Ascending aorta (tissue), 2 donors: ENCODE measurements at places on chromosomes 12 and 14.
A peak's percentile ranks its signal among the peaks of the same experiment; 100 is the strongest.

DNA sequence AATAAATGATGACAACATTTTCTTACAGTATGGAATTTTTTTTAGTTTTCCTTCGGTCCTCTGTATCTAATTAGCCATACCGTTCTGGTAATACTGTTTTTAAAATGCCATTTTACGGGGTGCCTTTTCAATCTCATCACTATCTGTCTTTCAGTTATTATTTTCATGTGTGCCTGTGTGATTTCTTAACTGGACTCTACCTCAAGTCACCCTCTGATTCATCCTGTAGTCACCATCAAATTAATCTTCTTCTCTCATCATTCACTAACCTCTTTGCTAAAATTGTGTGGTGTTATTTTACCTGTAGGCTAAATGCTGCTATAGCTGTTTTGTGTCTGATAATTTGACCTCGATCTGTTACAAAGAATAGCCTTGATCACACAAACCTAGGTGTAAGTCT lies 16.0 kb upstream of the CCT2 start:
- DNase-seq: no peak

- no peak for DNase-seq
Observed at GRCh38 chr12:75979181-75979580, 52.4 kb downstream of the PHLDA1 start.

- DNase-seq: no peak
Observed at GRCh38 chr12:10940389-10940788, 1.3 kb upstream of the TAS2R14 start.

DNA sequence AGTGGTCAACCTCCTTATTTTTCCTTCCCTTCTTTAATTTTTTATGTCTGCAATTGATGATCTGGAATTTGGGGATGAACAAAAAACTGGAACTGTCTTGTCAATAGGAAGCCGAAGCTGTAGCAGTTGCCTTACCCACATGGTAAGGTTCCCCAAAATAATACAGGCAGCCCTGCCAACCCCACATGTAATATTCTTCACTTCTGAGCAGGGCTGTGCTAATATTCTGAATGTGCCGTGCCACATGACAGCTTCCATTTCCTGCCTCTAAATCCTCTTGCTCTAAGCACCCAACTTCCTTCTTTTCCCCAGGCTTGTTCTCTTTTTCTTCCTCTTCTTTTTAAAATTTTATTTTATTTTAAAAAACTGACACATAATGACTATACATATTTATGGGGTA lies 39.6 kb downstream of the GPATCH2L start:
- no peak for DNase-seq

DNA sequence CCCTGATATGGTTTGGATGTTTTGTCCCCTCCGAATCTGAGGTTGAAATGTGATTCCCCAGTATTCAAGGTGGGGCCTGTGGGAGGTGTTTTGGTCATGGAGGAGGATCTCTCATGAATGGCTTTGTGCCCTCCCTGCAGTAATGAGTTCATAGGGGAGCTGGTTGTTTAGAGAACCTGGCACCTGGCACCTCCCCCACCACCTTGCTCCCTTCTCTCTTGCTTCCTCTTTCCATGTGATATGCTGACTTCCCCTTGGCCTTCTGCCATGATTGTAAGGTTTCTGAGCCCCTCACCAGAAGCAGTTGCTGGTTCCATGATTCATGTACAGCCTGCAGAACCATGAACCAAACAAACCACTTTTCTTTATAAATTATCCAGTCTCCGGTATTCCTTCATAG lies 32.6 kb downstream of the CD163L1 start:
- DNase-seq: no peak

DNA sequence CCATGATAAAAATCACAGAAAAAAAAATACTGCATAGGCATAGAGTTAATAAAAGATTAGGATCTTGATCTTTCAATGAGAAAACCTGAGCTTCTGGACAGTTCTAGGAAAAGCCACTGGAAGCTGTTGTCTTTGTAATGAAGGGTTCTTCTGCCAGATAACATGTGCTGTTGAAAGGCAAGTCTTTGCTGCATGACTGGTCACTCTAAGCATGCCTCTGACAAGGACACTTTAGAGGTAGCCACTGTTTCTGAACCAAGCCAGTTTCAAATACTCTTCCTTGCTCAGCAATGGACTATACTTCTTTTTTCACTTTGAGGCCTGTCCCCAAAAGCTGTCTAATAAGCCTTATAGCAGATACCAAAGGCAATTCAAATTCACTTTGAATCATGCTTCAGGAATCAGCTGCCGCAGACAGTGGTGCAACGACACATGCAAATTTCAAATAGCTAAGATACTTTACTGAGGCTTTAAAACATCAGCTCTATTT lies 70.2 kb downstream of the BTG1 start:
- DNase-seq: no peak

GRCh38 chr14:45198551-45198950 lies 54.5 kb downstream of the MIS18BP1 start:
- DNase-seq: no peak

DNA sequence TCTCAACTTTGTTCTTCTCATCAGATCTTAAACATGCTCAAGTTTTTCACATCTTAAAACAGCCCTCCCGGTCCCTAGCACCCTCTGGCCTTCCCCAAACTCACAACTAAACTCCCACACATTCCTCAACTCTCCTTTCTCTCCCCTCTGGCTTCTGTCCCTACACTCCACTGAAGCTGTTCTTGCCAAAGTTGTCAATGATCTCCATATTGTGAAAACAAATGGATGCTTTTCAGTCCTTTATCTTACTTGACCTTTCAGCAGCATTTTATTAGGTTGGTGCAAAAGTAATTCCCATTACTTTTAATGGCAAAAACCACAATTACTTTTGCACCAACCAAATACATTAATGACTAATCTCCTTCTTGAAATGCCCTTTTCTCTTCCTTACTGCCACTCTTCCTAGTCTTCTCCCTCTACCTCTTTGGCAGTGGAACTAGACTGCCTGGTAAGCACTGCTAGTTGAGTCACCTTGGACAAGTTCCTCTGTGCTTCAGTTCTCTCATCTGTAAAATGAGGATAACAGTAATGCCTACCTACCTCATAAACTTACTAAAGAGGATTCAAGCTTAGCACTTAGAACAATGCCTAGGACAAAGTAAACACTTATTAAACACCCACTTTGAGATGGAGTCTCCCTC lies 16.0 kb downstream of the CERS5 start:
- no peak for DNase-seq

DNA sequence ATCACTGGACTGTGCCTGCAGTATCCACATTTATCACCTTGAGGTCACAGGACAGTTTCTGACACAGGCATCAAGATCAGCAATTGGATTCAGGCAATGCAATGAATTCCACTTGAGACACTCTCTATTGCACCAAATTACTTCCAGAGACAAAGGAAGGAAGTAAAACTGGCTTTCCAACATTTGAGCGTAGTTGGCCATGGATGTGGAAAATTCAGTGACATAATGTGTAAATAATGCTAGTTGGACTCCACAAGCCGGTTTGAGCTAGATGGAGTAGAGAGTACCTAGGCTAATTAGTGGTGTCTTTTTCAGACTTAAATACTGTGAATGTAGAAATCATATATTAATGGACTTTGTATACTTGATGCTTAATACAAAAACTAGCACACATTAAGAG lies 168.3 kb upstream of the SYT1 start:
- DNase-seq: no peak

DNA sequence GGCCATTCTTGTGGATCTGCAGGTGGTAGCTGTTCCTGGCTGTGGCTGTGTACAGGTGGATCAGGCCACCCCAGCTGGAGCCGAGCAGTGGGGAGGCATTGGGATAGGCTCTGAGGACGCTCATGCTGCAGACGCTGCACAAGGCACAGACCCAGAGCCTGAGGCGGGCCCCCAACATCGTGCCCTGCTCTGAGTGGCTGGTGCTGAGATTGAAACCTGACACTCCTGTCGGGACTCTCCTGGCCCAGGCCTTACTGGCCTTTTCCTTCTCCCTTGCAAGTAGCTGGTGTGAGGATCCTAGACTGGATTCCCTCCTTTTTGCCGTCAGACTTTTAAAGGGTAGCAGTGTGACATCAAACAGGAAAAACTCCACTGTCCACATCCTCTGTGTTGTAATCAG lies at the start of gene FGF23:
FGF23 (minus strand) TSS at position 308 of the 400 bp plus-strand sequence; CDS start at position 178, 130 bp downstream.
- no peak for DNase-seq

GRCh38 chr12:106288494-106289195 lies 13.9 kb upstream of the TCP11L2 start:
- DNase-seq: no peak

DNA sequence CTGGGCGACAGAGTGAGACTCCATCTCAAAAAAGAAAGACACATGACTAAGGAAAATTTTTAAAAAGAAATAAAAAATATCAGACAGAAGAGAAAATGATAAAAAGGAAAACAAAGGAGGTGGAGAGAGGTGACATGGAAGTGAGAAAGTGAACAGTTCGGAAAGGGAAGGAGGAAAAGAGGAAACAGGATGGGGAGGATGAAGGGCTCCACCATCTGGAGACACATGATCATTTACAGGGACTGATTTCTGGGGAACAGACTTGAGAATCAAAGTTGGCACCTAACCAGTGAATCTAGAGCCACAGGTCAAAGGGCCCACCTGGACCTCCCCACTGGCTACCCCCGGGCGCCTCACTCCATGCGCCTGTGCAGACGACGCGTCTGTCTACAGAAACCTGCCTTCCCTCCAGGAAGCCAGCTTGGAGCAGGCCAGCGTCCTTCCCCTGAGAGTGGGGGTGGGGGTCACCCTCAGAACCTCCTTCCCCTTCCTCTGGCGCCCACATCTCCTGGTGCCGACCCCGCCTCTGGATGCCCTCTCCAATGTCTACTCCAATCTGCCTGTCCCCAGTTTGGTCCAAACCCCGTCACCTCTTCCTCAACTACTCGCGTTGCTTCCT lies 60.5 kb downstream of the AMN start:
- DNase-seq: no peak

DNA sequence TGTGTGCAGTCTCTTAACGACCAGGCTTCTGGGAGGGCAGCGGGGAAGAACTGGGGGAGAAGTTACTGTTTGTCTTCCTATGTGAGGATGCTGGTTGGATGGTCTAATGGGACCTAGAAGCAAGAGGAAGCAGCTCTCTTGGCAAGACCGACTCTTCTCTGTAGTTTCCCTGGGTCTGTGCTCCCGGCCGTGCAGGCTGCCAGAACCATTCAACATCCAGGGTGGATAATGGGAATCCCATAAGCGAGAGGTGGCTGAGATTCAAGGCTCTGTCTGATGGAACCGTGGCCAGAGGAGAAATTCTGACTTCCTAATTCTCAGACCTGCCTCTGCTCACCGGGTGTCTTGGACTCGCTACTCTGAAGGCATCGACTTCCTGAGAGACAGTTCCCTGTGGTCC lies 561.0 kb upstream of the TBX3 start:
- no peak for DNase-seq

DNA sequence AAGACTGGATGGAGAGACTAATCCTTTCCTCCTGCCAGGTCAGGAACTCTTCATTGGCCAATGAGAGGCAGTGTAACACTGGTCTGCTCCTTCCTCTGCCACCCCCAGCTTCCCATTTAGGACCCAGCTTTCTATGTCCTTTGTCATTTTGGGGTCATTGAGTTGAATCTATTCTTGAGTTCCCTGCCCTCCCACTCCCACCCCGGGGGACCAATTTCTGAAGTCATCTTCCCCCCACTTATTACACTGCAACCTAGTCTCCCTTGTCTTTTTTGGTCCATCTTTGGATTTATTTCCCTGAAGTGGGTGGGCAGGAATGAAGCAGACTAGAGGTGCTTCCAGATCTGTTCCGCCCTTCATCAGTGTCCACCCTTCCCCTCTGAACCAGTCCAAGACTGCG lies 7.6 kb upstream of the ITGA5 start:
- no peak for DNase-seq

DNA sequence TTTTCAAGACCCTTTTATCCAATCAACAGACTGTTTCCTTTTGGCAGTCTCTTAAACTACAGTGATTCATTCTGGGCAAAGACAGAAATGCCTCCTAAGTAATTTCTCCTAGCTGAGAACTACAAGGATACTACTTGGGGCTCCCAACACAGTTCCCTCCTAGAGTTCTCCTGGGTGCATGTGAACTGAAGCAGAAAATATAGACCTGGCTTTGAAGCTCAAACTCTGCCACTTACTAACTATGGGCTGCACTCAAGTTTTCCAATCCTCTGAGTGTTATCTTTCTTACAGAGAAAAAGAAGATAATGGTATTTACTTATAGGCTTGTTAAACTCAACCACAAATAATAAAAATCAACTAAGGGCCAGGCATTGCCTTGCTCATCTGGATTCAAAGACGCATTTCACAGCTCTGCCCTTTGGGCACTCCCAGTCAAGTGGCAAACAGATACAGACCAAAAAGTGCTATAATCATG lies 97.6 kb downstream of the EFCAB11 start:
- DNase-seq: no peak

- no peak for DNase-seq
Observed at GRCh38 chr12:113762155-113762881, 203.8 kb downstream of the RBM19 start.

GRCh38 chr14:50812856-50813543 lies 18.0 kb downstream of the NIN start:
- DNase-seq: no peak

DNA sequence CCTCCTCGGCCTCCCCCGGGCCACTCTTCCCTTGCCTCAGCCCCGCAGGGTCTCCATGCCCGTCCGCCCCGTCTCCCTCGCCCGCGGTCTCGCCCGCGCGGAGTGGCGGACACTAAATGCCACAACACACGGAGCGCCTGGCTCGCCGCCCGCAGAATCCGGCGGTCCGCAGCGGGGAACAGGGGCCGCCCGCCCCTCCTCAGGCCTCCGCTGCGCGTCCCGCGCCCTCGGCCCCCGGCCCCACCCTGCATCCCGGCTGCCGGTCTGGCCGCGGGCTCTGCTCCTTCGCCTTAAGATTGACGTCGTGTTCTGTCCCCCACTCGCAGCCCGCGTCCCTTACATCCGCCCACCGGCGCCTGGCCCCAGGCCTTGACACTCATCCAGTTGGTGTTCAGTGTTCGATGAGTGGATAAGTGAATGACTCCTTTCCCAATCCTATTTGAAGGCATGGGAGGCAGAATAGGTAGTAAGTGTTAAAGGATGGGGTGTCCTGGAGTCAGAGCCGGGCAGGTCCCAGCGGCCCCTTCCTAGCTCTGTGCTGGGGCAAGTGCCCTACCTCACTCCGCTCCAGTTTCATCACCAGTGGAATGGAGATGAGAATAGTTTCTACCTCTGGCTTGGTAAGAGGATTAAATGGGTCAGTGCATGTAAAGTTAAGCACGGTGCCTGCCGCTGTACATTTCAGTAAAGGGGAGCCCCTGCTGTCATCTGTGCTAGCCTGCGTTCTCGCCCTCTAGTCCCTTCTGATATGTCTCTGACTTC lies 622 bp downstream of the TECPR2 start:
- DNase-seq: no peak

GRCh38 chr12:20492251-20492760 lies 124.0 kb downstream of the PDE3A start:
- DNase-seq: peak; percentile 70

DNA sequence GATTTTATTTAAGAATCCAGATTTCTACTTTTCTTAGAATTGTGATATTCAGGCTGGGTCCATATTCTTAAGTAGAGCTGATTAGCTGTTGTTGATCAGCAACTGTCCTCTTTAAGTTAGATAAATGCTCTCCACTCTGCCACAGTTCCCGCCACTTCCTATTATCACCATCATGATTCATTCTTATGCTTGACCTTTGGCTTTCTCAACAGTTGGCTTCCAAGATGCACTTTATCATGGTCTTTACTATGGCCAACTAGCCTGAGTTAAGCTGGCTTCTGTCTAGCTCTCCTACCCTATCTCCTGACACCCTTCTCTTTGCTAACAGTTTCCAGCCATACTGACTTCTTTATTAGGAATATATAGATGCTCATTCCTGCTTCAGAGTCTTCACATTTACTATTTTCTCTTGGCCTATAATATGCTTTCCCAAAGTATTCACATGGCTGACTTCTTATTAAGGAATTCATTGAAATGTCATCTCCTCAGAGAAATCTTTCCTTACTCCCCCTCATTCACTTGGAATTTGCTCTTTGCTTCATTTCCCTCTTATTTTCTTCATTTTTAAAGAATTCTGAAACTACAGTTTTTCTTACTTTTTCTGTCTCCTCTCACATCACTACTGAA lies 149.0 kb upstream of the IGF1 start:
- no peak for DNase-seq
